NCI-H510A (cell line): ENCODE measurements at places on chromosomes 16 and 17.

GRCh38 chr17:32569171-32570080 is 82.6 kb downstream of the CDK5R1 start:
- DNase-seq, result no peak

DNA sequence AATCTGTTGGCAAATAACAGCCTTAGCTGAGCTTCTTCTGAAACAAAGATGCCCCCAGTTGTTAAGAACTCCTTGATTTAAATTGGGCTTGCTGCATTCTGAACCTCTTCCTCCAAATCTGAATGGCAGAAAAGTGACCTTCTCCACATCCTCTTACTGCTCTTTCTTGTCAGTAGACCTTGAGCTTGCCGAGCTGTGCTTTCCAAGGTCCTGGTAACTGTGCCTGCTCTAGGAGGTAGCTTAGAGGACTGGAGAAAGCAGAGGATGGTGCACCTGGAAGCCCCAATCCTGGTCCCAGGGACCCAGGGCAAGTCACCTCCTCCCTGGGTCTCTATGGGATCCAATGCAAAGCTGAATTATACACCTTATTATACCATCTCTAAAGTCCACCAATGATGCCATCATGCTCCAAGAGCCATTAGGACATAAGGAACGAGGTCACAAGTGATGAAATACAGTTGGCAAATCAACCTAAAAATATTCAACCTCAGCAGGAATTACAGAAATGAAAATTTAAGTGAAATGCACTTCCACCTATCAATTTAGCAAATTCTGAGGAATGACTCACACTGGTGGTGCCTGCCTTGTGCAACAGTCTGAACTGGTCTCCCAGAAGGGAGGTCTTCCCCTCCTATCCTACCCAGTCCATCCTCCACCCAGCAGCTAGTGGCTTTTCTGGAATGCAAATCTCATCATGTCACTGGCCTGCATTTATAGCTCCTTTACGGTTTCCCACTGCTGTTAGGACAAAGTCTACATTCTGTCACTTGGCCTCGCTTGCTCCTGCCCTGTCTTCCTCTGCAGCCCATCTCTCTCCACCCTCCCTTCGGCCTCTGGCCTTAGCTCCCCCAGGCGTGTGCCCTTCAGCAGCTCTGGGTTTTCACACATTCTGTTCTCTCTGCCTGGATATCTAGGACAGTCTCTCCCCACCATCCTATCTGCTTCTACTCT is 36.6 kb downstream of the TOM1L2 start:
- no peak for DNase-seq

GRCh38 chr17:43024407-43025289 is at the start of gene RND2:
RND2 (plus strand) TSS chr17:43025231; CDS start chr17:43025348, 117 bp downstream.
- DNase-seq, result peak; percentile 78

GRCh38 chr17:40506786-40507185 is 5.4 kb upstream of the TNS4 start:
- DNase-seq, result no peak

DNA sequence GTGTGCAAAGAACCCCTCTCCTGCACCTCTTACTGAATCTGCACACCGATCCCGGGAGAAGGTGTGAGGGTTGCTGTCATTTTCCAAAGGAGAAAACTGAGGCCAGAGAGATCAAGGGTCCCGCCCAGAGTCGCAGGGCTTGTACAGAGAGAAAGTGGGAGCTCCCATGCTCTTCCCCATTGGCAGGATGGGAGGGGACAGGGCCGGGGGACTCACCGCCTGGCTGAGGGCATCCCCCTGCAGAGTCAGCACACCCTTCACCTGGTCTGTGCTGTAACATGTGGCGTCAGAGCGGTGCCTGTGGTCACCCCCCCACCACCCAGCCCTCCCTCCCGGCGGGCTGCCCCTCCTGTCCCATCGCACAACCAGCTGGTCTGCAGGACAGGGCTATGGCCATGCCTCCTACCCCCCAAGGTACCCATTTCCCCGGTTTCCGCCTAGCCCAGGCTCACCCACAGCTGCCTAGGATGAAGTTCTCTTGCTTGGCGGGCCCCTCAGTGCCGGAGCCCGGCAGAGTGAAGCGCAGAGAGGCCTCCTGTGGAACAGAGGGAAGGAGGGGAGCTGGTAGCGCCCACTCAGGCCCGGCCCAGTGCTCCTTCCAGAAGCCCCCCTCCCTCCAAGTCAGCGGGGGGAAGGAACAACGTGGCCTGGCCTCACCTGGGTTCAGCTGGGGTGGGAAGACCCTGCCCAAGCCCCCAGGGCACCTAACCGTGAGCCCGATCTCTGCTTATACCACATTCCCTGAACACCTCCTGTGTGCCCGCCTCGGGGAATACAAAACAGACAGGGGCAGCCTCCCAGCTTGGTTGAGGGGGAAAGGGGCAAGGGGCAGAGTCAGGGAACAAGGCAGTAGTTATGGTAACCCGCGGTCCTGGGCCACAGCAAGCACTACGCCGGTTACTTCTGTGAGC is 1.1 kb downstream of the ROGDI start:
- DNase-seq, result no peak

DNA sequence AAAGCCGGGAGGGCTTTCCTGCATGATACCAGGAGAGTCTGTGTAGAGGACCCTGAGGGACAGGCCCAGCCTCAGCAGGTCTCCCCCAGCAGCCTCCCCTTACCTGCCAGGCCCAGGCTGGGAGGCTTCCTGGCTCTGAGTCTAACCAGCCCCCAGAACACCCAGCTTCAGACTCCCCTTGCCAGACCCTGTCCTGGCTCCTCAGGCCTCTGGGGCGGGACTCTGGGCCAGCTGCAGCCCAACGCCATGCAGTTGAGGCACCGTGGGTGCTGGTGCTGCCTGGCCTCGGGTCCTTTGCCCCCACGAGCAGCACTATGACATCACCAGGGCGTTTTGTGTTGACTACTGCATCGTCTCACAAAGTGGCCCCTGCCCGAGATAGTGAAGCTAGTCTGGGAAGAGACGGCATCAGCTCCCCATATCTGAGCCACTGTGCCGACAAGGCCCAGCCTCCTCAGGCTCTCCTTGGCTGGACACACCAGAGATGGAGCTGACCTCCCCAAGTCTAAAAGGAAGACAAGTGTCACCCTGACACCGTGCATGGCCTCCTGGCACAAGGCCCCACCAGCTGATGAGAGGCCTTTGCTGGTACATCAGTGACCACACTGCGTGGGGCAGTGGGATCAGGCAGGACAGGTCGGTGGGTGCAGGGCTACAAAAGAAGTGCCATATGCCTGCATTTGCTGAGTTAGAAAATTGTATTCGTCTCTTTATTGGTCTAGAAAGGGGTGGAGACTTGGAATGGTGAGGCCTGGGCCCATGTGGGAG is 10.6 kb downstream of the ALDH3A1 start:
- no peak for DNase-seq

- DNase-seq, result no peak
Observed at GRCh38 chr17:66355510-66355909, 53.1 kb downstream of the PRKCA start.

DNA sequence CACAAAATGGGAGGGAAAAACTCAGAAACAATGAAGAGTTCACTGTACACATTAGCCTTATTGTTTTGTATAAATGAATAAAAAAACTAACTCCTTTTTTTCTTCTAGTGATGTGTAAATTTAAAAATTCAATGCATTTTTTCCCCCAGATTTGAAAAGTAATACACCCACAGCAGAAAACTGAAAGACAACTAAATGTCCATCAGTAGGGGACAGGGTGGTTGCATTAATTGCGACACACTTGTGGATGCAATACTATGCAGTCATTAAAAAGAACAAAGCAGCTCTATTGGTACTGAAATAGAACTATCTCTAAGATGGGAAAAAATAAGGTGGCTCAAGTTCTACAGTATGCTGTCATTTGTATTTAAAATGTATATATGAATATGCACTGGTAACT is 13.7 kb upstream of the WIPI1 start:
- DNase-seq, result no peak

GRCh38 chr16:66491716-66492064 is 58.2 kb downstream of the TK2 start:
- no peak for DNase-seq

DNA sequence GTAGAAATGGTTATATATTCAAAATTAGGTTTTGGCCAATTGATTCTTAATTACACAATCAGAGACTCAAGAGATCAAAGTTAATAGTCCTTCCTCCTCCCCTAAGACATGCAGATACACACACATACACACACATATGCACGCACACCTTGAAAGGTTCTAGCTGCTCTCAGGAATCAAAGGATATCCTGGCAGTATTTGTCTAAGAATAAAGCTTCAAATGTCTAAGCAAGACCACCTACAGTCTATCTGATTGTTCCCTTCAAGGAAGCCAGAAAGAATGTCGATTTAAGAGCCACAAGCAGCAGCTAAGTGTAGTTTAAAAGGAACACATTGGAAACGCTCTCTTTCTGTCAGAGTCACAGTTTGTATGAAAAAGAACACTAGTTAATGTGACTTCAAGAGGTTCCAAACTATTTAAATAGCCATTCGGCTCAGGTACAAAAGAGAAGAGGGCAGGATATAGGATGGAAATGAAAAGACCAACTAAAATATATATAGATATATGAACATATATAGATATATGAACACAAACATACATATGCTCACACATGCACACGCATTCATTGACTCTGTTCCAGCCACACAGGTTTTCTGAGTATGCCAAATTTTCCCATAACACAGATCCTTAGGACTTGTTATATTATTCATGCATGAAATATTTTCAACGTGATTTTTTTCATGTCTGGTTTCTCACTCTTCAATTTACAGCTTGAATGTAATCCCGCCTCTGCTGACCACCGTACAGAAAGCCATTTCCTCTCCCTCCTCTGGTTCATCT is 79.0 kb downstream of the CDH8 start:
- no peak for DNase-seq

GRCh38 chr16:4367393-4367856 is 4.2 kb upstream of the VASN start:
- DNase-seq, result no peak

GRCh38 chr16:85629326-85629725 is 16.2 kb downstream of the GSE1 start:
- no peak for DNase-seq

- no peak for DNase-seq
Observed at GRCh38 chr16:55115506-55115905, 184.8 kb downstream of the IRX5 start.
